ENCODE measurements at places on chromosomes 1 and 21.

GRCh38 chr1:27403931-27404330 lies 11.5 kb downstream of the GPR3 start:
- DNase-seq = no peak

- DNase-seq = no peak
These were observed 39.3 kb downstream of the ELK4 start for GRCh38 chr1:205592443-205593003.

DNA sequence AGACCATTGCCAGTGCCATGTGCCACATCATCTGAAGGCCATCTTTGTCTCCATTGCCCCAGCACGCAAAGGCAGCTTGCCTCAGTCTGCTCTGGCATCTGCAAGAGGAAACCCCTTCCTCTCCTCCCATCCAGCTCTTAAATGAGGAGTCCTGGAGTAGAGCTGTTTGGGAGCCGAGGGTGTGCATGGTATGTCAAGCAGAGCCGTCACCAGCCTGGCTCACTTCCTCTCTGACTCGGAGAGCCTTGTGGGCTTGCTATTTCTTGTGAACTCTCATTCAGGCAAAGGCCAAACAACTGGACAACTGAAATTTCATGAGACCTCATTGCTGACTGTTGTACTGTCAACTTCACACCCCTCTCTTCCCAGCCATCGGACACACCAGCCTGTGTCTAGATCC lies 143.9 kb downstream of the SIPA1L2 start:
- no peak for DNase-seq

DNA sequence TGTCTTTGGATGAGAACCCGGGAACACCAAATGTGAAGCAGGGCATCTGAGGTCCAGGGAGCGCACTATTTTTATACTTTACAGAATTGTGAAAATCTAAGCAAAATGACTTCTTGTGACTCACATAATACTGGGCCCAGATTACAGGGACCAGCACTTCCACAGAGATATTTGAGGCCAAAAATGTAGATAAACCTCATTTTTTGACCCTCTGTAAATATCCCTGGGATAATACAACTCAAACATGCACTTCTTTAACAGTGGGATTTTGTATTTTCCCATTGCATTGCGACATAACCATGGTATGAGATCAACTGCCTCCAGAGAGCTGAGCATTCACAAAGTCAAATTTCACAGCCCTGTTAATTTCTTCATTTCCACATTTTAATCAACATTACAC lies 289.4 kb upstream of the ADGRL4 start:
- DNase-seq = no peak

DNA sequence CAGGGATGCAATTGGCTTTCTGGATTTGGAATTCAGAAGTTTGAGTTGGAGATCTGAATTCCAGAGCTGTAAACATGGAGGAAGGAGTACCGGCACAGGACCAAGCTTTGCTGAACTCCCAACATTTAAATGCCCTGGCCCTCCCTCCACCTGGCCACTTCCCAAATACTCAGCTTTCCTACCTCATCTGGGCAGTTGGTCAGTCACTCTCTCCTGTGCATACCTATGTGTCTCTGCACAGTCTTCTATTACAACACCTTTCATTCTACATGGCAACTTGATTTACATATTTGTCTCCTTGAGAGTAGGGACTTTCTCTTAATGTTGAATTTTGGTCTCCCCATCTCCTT lies 6.1 kb upstream of the KHDRBS1 start:
- DNase-seq = no peak

DNA sequence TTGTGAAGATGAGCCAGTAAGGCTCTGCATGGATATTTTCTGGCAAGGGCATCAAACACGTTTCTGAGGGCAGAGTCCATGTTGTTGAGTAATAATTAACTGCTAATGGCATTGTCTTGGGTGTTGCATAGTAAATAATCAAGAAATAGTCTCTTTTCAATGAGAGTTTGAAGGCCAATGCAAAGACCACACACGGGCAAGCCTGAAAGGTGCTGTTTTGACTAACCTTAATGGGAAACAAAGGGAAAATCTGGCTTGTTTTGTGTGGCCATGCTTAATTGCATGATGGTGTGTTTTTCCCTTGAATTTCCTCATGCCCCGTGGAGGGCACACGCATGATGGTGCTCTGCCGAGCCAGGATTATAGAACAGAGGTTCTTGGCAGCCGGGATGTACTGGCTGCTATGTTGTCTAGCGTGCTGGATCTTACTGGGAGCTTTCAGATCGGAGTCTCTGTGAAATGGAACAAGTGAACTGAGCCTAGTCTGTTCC lies 127.6 kb downstream of the NOS1AP start:
- DNase-seq = no peak

DNA sequence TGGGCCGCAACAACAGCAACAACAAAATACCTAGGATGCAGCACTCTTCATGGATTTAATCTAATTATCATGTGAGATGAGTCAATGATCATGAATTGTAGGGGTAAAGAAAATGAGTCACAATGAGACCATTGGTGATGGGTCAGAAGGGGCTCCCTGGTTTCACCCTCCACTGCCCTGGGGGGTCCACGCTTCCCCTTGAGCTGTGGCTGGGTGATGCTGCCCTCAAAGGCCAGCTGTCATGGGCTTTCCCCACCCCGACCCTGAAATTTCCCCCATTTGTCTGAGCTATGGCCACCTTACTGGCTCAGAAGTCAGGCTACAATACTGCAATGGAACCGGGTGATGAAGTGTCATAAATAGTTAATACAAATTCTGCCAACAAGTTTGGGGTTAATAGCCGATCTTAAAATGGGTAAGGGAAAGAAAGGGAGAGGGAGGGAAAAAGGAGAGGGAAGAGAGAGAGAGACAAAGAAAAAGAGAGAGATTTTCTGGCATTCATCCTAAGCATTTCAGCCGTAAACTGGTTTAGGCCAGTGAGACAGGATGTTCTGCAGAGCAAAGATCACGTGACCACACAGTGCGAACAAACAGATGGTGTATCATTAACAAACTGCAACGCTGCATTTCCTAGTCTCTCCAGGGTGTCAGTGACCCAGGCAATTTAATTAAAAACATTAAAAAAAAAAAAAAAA lies 143.4 kb upstream of the ERRFI1 start:
- peak; percentile 52 for DNase-seq

DNA sequence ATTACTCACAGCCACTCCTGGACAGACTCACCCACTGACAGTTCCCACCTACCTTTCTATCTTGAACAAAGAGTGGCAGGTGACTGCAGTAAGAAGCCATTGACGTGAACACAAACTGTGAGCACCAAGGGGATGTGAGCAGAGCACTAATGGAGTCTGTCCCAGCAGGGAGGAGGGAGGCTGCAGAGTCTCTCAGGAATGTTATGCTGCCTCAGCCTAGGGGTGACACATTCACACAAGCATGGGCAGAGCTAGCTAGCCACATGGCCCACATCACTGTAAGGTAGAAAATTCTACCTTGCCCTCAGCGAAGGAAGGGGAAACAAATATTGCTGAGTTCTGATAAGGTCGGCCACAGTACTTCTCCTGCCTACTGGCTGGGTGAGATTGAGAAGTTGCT lies 56.8 kb upstream of the PTGFRN start:
- DNase-seq = no peak

GRCh38 chr21:41304068-41304720 lies 12.4 kb upstream of the FAM3B start:
- no peak for DNase-seq

GRCh38 chr1:148352470-148353053 lies 130.5 kb downstream of the PPIAL4G start:
- no peak for DNase-seq

DNA sequence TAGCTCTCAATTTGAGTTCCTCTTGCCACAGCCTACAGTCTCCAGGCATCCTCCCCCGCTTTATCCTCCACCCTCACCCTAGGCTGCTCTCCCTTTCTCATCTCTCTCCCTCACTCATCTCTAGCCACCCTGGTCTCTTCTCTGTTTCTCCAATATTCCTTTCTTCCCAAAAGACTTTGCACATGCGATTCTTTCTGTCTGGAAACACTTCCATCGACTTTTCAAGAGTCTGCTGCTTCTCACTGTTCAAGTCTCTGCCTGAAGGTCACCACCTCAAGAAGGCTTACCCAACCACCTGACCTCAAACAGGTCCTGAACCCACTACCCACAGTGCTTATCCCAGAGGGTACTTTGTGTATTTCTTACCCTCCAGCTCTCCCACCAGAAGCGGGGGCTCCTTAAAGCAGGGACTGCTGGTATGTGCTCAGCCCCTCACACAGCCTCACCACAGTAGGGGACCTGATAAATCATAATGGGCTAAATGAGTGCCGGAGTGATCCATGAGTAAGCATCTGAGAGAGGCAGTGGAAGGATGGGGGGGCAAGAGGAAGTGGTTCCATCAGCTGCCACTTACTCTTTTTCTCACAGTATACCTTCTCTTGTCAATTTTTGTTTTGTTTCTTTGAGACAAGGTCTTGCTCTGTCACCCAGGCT lies 14.3 kb upstream of the KRTAP19-8 start:
- no peak for DNase-seq

- peak; percentile 38 for DNase-seq
These were observed 5.4 kb downstream of the ARTN start for GRCh38 chr1:43938892-43939587.

GRCh38 chr1:147496044-147496443 lies 45.3 kb upstream of the BCL9 start:
- DNase-seq = no peak

DNA sequence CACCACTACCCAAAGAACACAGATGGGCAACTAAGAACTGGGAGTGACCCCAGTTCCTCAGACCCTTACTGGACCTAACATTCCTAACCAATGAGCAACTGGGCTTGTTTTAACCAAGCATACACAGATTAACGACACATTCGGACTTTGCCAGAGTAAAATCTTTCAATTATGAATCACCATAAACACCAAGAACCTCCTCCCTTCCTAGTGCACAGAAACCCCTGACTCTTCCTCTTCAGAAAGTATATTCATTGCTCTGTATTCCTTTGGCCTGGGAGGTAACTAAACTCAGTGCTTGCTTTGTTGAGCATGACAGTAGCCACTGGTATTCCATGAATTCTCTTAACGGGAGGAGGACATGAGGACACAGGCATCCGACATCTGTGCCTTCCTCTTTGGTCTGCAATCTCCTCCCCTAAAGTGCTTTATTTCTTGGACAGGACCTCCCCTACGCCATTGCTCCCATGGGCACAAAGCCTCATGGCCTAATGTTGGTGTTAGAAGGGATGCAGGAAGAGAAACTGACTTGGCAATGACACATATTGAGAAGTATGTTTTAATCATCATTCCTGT lies 42.7 kb downstream of the SEC16B start:
- no peak for DNase-seq

GRCh38 chr21:29233256-29233546 lies 65.5 kb upstream of the BACH1 start:
- DNase-seq = no peak

DNA sequence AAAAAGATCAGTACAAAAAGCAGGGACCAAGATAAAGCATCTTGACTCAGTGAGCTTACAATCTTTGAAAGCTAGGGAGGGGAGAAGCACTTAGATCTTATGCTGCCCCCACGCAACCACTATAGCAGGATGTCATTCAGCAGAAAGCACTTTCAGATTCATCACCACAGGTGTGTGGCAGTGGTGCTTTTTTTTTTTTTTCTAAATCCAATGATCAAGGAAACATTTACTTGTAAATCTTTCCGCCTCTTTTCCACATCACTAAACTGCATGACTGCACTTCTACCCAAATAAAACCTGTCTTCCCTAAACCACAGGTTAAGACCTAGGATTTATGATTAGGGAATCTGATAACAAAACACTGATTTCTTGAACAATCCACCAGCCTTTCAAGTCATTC lies 154.8 kb downstream of the SLC45A1 start:
- no peak for DNase-seq

DNA sequence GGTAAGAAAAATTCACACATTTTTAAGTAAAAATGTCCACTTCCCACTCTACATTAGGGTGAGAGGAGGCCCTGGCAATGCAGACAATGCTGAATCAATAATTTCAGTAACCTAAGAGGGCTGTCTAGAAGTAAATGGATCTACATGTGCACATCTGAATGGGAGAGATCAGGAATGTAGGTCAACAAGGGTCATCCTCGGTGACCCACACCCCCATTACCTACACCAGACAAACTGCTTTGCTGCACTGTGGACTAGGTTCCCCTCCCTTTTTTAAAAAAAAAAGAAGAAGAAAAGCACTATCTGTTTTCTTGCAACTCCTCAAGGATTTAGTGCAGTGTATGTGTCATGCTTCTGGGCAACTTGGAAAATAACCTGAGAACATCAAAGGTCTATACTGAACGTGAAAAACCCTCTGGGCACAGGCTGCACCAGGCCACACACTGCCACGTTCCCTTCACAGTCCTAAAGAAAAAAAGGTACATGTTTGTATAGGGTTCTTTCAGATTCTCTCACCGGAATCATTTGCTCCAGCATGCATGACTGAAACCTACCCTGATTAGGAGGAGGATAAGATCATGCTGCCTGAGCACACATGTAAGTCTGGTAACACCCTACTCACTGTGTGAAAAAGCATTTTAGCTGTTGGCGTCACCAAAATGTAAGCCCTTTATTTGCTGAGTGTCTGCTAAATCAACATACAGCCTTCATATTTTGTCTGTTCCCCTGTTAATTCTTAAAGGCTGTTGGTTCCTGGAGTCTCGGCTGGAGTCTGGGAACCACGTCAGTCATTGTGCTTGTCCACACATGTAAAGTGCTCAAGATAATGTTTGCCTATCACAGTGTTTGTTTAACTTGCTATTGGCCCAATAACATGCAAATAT lies 341.0 kb downstream of the SMYD3 start:
- DNase-seq = no peak

- DNase-seq = no peak
These were observed 16.5 kb upstream of the EDN2 start for GRCh38 chr1:41500781-41501518.

DNA sequence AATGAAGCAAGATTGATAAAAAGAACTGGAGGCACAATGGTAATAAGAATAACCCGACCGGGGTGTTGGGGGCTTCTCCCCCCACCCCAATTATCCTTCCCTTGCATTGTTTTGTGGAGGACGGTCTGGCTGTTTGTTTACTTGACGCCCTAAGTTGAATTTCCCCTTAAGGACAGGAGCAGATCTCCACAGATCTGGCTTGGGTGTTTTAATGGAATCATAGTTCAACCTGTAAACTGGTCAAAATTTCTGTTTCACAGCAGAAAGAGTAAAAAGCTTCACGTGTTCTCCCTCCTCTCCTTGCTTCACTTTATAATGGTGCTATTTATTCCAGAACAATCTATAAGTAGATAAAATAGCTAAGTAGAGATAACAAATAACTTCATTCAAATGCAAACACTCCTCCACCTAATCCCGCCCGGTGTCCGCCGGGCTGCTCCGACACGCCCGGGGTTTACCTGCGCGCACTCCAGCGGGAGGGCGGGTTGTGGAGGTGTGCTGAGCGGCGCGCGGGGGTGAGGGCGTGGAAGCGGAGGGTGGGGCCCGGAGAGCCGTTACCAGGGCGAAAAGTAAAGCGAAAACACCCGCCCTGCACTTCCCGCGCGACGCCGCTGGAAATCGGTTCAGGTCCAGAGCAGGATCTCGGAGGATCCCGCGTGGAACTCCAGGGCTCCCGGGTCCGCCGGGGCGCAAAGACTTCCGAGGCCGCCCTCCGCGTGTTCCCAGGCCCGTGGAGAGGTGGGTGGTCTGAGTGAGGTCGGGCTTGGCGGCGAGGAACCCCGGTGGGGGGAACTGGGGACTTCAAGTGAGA lies 2.0 kb upstream of the ATF3 start:
- no peak for DNase-seq

GRCh38 chr21:45820171-45821091 lies 161.1 kb upstream of the COL6A1 start:
- DNase-seq = peak; percentile 87
